Stimulated activated CD8-positive, alpha-beta memory T cell treated with anti-CD3 and anti-CD28 coated beads, Interleukin-4, amount 100 ng/mL, for 24 hours (primary cell): ENCODE measurements at places on chromosomes 1 and 21.

DNA sequence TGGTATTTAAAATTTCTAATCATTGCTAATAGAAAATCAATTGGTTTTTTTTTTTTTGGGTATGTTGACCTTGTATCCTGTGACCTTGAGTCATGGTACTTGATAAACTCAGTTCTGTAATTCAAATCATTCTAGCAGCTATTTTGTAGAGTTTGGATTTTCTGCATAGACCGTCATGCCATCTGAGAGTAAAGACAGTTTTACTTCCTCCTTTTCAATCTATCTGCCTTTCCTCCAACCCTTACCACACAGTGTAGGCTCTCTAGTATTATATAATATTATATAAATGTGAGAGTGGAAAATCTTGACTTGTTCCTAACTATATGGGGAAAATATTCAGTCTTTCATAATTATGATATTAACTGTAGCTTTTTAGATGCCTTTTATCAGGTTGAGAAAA, 7.0 kb downstream of the TDRD5 start:
- DNase-seq = no peak

DNA sequence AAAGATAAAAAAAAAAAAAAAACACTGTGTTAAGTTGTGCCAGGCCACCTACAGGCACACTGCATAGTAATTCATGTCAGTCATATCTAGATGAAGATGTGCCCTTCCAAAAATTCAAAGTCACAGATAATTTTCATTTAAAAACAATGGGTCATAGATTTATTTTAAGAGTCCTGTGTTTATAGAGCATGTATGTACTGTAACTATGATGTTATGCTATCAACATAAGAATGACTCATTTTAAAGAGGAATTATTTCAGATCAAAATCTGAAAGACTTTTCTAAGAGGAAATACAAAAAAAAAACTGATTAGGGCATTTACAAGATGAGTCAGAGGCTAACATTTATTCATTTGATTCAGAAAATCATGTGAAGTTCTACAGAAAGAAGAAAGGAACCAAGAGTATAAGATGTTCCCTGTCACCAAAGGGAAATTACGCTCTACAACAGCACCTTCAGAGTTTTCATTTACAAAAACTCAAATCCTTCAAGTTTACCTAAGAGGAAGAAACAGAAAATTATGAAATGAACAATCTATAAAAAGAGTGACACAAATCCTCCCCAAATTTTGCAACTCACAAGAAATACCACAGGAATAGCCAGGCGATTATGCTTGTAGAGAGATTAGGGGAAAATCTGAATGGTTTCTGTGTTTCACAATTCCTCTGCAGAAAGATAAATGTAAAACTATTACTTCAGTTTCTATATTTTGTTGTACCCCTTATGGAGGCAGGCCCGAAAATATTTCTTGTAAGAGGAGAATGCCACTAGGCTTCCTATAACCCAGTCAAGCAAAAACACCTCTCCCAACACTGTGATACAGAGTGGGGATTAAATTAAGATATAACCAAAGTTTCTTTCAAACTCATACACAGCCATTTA, 13.8 kb downstream of the TP53BP2 start:
- DNase-seq = no peak

- DNase-seq = no peak
Measured at GRCh38 chr1:228957535-228957934, 222.3 kb downstream of the RHOU start.

DNA sequence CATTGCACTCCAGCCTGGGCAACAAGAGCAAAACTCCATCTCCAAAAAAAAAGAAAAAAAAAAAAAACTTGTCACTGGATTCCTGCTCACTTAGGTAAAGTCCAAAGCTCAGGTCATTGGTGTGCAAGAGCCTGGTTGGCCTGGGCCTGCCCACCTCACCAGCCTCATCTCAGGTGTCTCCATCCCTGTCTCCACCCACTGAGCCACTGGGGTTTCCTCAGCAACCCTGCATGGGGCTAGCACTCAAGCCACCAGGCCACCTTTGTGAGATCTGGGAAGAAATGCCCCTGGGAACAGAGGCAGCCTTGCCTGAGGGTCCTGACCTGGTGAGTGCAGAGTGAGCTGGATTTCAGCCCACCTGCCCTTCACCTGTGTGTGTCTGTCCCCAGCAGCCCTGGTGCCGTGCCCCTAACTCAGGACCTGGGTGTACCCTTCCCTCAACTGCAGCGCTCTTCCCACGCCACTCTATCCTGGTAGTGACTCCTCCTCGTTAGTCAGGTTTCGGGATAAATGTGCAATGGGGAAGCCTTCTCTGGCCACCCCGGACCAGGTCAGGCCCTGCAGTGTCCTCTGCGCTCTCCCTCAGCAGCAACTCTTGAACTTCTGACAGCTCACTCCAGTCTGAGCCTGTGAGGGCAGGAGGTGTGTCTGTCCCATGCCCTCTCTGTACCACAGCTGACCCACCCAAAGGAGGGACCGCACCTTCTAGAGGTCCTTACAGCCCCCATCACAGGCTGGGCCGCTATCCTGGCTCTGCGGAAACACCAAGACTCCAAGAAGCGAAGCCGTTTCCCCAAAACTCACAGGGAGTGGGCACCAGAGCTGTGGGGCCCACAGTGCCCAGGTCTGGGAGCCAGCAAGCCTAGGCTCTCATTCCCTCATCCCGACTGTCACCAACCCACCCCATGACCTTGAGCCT, 3.3 kb downstream of the PDZK1IP1 start:
- DNase-seq = no peak

DNA sequence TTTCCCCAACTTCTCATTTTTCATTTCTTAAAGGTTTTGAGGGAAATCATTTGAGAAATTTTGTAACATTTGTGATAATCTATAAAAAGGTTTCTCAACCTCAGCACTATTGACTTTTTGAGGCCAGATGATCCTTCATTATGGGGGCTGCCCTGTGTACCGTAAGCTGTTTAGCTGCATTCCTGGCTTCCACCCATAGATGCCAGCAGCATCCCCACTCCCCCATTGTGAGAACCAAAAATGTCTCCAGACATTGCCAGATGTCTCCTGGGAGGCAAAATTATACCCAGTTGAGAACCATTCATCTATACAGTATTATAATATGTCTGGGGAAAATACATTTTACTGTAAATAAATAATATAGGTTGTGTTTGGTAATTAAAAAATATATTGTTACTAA, 146.0 kb downstream of the PBX1 start:
- no peak for DNase-seq

GRCh38 chr1:69109277-69109676, 458.4 kb upstream of the LRRC7 start:
- no peak for DNase-seq

GRCh38 chr1:17066361-17067068, 12.7 kb upstream of the SDHB start:
- no peak for DNase-seq

DNA sequence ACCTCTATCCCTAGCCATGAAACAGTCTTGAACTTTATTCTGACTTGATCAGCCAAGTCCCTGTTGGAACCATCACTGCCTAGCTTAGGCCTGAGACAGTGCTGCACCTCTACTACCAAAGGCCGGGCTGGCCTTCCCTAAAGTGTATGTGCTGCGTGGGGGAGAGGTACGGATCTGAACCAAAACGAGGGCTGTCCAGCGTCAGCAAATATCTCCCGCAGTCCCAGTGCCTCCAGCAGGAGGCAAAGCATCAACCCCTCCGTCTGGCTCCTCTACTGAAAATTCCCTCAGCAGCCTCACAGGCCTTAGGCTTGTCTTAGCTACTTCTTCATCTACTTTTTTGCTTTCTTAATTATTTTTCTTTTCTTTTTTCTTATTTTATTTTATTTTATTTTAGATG, 33.3 kb upstream of the KIF26B start:
- DNase-seq = no peak

DNA sequence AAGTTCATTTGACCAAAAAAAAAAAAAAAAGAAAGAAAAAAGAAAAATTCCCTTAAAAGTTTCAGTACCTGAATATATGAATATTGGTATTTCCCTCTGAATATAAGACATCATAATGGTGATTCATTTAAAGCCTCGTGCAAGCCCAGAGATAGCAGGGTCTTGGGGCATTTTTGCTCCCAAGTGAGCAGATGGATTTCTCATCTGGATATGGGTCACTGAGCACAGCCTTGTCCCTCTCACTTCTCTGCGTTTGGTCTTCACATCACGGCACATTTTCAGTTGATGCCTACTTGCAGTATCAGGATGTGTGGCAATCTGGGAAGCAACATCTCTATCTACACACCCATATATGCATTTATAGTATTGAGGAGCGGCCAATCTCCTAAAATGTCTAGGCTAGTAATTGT, 12.7 kb downstream of the CD58 start:
- DNase-seq = no peak

DNA sequence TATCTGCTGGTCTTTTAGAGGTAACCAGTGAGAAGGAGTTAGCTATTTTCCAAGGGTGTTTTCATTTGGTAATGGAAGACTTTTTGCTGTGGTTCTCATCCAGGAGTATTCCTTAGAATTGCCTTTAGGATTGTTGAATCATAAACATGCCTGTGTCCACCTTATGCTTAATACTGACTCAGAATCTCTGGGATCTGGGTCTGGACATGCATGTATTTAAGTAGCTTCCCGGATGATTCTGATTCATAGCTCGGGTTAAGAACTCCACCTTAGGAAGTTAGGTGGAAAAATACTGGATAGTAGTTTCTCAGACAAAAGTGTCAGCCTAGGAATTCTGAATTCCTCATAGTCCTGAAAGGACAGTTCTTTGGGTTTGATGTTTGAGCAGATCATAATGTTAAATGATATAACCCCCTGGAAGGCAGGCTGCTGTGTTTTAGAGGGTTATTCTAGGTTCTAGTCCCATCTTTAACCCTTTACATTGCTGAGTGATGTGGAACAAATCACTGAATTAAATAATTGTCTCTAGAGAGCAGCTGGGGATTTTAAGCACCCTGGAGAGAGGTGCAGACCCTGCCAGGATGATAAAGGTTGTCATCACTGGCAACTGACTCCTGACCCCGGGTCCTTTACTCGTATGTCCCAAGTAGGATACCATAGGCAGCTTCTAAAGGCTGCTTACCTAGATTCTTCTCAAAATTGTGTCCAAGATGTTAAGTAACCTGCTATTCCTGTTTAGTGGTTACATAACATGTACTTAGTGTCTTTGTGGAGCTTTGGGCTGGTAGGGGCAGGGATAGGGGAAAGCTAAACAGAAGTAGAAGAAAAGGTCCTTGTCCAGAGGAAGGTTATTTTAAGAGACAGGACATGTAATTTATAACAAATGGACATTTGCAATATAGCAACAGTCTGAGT, 14.5 kb upstream of the C4BPB start:
- no peak for DNase-seq
